Hematopoietic multipotent progenitor cell treated with erythropoietin and hydrocortisone succinate and interleukin-3 and kit ligand, for 4 days (in vitro differentiated cells): ENCODE measurements at places on chromosomes 7 and 10.

DNA sequence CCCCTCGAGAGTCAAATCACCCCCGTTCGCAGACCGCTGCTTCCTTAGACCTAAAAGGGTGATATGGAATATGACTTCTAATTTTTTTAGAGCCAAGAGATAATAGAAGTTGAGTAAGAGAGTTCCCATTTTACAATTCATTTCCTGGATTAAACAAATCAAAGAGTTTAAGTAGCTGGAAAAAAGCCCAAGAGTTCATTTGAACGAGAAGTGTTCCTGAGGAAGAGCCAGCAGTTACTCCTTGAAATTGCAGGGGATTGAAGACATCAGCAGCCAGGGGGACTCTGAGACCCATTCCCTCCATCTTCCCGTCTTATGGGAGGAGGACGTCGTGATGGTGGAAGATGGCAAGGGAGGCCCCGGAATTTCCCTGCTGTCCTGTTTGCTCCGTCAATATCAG, 277.0 kb downstream of the WDR11 start:
- no peak for DNase-seq

DNA sequence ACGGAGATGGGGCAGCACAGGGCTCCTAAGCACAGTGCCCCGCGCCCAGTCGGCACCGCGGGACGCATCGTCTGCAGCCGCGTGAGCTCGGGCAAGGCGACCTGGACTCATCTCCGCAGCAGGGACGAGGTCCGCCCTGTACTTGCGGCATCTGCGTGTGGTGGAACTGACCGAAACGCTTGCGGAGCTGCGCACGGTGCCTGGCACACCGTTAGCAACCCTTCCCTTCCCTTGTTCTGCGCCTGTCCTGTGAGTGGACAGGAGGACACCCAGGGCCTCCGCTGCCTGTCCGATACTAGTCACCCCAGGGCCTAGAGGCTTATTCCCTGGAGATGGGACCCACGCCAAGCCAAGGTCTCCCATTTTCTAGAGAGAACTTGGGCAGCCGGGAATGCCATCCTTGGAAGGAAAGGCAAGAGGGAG, 98.5 kb downstream of the WDR11 start:
- DNase-seq: no peak

GRCh38 chr10:120076996-120077706, 184.6 kb downstream of the SEC23IP start:
- no peak for DNase-seq

GRCh38 chr10:112279433-112279832, 3.8 kb upstream of the TECTB start:
- no peak for DNase-seq

- DNase-seq: no peak
Observed at GRCh38 chr7:69596723-69597277, 1.5 kb upstream of the AUTS2 start.

GRCh38 chr10:84333864-84334451, 5.6 kb downstream of the CCSER2 start:
- DNase-seq: peak; percentile 82

- peak; percentile 58 for DNase-seq
Observed at GRCh38 chr7:37128327-37129034, 320.2 kb downstream of the ELMO1 start.

- DNase-seq: no peak
Observed at GRCh38 chr7:88346357-88346756, 39.7 kb upstream of the STEAP4 start.

- DNase-seq: no peak
Observed at GRCh38 chr7:24715171-24715570, 42.1 kb downstream of the GSDME start.

- no peak for DNase-seq
Observed at GRCh38 chr10:49359349-49360270, 36.3 kb downstream of the DRGX start.

DNA sequence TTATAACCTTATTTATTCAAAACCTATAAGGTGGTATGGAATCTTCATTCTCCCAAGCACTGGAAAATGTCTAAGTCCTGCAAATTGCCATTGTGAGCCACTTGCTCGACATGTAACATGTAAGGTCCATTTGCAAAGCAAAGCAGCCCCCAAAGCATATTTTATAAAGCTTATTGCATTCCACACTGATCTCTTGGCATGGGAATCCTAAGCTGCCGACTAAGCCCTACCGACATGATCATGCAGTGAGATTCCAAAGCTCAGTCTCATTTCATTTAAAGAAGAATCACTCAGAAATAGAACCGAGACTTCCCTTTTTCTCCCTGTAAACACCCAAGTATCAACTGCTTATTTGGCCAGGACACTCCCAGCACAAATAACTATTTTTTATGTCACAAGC, 333.4 kb upstream of the MYO3A start:
- DNase-seq: no peak

DNA sequence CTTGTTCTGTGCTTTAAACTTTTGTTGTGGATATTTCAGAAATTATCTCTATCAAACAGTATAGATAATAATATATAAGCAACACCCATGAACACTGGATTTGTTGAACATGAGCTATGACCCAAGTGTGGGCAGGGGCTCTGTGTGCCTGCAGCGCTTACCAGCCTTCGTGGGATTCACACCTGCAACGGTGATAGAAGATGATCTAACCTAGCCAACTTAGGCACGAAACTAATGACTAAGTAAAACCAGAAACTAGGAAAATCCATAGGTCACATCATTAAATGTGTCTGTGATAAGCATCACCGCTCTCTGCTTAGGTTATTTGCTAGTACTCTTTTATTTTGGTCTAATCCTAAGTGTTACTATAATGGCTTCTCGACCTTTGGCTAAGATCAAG, 18.0 kb downstream of the SPAG6 start:
- DNase-seq: no peak

DNA sequence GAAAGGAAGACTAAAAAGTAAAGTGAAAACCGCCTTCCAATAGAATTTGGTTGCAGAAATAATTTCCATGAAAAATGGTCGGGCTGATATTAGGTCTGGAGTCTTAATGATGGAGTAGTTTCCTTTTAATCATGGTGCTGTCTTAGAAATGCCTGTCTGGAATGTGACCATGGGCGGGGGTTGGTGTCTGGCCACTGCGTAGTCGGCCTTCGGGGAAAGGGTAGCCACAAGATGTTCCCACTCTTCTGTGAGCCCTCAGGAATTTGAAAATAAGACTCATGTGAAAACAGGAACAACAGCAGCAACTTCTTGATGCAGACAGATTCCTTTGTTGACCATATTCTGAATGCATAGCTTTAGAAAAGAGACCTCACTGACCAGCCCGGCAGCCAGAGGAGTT, 176.8 kb downstream of the KIAA1217 start:
- DNase-seq: no peak

GRCh38 chr10:43479275-43479674, 42.4 kb downstream of the ZNF487 start:
- DNase-seq: no peak

GRCh38 chr7:22935269-22935668, 78.7 kb downstream of the HYCC1 start:
- no peak for DNase-seq

- no peak for DNase-seq
Observed at GRCh38 chr10:7458556-7458955, 47.7 kb upstream of the SFMBT2 start.

- peak; percentile 89 for DNase-seq
Observed at GRCh38 chr10:11515596-11516430, 95.6 kb downstream of the USP6NL start.

DNA sequence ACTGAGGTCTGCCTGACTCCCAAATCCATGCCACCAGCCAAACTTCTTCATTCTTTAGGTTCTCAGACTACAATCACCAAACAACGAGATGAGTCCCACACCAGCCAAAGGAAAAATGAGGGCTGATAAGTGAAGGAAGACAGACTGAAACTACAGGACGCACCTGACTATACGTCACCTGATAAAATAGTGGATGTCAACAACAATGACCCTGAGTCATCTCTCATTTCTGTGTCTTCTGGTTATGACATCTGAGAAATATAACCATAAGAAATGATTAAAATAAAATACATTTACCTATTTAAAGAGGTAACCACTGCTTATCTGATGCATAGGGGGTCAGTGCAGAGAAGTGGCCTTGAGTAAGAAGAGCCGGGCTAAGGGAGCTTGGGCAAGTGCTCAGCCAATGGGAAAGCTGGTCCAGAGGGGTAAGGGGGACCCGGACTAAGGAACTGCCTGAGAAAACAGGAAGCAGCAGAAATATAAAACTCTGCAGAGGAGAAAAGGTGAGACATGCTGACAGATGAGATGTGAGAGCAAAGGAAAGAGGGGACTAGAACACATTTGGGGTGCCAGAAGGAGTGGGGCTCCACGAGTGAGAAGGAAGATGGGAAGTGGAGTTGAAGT, 51.8 kb downstream of the HIPK2 start:
- no peak for DNase-seq
